Gastrocnemius medialis (tissue), 4 donors: ENCODE measurements at places on chromosomes 1 and 21. TPM values are rescaled to one million over a fixed set of nuclear protein-coding genes. Genes with fewer than 3 reads are reported as not detected.

The SAMD13 gene
- total RNA-seq = 10.8 TPM

The PDZK1IP1 gene
- total RNA-seq = 1.8 TPM

The TRIM17 gene
- not detected for total RNA-seq

The TNFAIP8L2 gene
- not detected for total RNA-seq

The FCN3 gene
- 35.7 TPM for total RNA-seq

The NCF2 gene
- total RNA-seq = 5.0 TPM

DNA sequence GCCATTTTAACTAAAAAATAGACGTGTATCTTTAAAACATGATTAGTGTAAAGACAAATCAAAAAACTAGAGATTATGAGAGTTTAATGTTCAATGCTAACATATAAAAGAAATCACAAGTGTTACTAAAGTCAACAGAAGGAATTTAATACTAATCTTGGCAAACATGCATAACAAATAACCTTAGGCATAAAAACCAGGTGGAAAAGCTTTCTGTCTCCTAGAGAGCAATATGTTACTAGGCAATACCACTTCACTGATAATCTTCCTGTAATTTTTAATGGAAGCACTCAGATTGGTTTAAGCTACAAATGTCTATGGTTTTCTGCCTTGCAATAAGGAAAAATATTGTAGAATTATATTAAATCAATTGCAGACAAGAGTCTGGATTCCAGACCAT, 121.9 kb downstream of the NME7 start:
- DNase-seq = no peak

DNA sequence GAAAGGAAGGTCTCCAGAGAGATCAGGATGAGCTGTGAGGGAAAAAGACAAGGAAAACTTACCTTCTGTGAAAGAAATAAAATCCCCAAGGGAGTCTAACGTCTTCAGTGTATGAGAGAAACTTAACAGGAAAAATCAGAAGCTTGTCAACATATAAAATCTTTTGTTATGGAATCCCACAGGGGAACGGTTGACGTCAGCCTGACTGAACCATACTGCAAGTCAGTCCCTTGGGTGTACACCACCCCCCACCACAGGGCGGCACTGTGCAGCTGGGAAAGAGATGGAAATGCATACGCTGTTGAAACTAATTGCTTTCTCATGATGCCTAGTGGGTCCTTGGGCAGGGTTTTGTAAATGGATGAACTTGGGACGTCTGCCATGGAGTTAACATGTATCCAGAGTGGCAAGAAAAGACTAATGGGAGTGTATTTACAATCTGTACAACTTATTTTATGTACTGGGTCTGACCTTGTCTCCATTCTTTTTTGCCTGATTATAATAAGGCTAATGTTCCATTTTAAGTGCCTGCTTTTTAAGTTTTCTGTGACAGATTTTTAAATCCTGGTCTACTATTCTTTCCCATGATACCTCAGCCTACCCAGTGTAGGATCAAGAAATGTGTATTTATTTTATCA, 22.7 kb downstream of the UTP25 start:
- peak; percentile 19 for DNase-seq

DNA sequence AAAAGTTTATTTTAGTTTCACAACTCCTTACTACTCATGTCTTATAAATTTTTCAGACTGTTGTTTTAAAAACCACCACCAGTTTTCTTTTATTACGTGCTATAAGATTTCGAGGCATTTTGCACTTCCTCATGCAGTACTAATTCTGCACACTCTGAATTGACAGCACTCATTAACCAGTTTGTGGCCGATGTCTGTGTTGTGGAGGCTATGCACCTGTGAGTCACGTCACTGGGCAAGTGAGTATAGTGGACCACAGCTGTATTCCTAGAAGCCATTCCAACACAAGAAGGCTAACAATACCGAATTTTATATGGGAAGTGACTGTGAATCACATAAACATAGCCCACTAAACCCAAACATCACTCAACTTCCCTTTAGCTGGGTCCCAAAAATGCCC, 21.0 kb upstream of the SPATA6 start:
- DNase-seq = no peak

- no peak for DNase-seq
Measured at GRCh38 chr1:59595774-59596173, 219.0 kb upstream of the HOOK1 start.

DNA sequence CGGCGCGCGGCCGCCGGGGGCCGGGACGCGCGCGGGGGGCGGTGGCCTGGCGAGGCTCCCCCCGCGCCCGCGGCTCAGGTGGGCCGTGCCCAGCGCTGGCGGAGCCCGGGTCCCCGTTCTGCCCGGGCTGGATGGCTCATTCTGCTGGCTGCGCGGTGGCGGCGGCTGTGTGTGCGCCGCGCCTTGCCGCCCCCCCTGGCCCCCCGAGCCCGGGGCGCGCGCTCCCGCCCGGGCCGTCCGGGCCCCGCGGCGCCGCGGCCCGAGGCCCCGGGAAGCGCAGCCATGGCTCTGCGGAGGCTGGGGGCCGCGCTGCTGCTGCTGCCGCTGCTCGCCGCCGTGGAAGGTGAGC, at the start of gene EPHB2:
EPHB2 (plus strand) TSS at position 139 of the 349 bp plus-strand sequence; CDS start at position 283, 144 bp downstream.
- no peak for DNase-seq

GRCh38 chr1:182549346-182549745, 39.7 kb downstream of the RNASEL start:
- DNase-seq = no peak

DNA sequence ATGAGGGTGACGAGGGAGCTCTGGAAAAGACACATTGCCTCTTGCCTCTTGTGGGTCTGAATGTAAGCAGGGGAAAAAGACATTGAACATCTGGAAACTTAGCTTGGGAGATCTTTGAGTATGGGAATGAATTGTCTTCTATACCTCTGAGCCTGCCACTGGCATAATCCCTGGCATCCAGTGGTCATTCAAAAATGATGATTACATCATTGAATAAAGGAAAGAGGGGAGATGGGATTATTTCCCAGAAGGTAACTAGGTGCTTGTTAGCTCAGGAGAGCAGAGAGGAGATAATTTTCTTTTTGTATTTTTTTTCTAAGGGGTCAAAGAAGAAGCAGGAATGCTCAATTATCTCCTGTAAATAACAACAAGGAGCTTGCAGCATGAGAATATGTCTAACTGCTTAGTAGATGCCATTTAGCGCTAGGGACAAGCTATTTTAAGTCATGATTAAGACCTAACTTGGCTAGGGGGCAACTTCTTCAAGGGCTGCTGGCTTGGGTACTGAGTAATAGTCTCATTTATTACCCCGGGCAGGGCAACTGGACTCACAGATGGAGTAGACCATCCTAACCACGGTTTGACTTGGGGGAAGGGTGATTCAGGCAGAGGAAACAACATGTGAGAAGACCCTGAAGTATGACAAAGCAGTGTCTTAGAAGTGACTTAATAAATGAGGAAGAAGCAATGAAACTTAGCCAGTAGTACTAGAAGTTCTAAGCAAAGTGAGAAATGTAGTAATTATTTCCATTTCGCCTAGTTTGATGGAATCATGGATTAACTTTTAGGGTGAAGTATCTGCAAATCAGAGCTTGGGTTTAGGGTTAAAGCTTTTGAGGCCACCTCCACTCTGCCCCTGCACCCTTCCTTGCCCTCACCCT, 11.0 kb upstream of the XCL2 start:
- DNase-seq = no peak

GRCh38 chr1:199083680-199084079, 444.8 kb downstream of the PTPRC start:
- no peak for DNase-seq

GRCh38 chr1:156625436-156626078, 6.3 kb downstream of the HAPLN2 start:
- peak; percentile 25 for DNase-seq

DNA sequence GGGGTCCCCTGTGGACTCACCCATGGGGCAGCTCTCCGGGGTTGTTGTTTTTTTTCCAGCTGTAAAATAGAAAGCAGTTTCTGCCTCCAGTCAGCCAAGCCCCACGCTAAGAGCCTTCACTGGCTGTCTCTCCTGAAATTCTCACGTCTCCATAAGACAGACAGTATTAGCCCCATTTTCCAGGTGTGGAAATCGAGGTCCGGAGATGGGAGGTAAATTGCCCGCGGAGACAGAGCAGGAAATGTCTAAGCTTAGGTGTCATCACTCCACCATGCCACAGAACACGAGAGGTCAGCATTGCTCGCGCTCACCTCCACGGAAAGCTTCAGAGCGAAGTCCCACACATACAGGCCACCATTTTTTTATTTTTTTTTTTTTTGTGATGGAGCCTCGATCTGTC, 44.6 kb downstream of the TNFRSF8 start:
- no peak for DNase-seq

DNA sequence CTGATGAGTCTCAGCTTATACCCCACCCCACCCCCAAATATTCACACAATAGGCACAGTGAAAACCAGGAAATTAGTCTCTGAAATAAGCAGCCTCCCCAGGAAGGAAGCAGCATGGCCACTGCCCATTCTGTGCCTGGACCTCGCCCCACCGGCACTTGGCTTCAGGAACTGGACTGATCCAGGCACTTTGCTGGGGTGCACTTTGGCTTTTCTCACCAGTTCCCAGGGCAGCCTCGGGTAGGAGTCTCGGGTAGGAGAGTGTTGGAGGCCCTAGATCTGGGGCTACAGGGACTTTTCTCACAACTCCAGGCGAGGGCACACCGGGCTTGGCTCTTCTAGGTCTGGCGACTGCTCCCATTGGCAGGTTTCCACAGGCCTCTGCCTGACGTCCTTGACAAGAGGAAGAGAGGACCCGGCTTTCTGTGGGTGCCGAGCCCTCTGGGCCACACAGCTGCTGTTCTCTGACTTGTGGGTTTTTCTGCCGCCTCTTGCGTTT, 18.7 kb downstream of the ADARB1 start:
- peak; percentile 67 for DNase-seq

DNA sequence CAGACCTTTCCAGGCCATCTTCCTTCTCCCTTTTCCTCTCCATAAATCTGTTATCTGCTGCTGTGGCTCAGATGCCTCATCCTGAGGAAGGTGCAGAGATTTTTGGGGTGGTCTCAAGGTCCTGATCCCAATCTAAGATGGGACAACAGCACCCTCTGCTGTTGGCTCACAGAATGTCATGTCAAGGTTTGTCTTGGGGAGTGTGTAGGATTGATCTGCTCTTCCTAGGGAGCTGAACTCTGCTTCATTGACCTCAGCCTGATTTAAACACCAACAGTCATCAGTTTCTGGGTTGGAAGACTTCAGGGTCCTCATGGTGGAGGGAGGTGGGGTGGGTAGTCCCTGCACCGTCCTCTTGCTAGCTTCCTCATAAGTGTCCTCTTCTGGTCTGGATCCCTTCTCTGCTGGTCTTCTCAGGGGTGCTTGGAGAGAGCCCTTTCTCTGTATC, 62.8 kb upstream of the LAX1 start:
- peak; percentile 23 for DNase-seq

GRCh38 chr1:96363826-96364225, 357.8 kb upstream of the PTBP2 start:
- no peak for DNase-seq

DNA sequence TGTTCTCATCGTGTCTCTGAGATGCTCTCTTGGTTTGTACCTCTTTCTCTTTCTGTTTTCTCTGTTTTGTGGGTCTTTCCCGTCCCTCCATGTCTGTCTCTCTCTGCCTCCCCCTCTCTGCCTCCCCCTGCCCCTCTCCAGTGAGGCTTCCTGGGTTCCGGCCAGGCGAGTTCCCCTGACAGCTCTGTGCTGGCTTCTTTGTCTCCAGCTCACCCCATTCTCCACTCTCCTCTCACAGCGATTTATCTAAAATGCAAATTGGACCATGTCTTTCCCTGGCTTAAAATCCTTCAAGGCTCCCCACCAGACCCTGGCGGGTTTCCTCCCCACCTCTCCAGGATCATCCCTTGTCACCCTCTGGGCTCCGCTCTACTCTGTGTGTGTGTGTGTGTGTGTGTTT, 202.4 kb upstream of the POU3F1 start:
- no peak for DNase-seq

DNA sequence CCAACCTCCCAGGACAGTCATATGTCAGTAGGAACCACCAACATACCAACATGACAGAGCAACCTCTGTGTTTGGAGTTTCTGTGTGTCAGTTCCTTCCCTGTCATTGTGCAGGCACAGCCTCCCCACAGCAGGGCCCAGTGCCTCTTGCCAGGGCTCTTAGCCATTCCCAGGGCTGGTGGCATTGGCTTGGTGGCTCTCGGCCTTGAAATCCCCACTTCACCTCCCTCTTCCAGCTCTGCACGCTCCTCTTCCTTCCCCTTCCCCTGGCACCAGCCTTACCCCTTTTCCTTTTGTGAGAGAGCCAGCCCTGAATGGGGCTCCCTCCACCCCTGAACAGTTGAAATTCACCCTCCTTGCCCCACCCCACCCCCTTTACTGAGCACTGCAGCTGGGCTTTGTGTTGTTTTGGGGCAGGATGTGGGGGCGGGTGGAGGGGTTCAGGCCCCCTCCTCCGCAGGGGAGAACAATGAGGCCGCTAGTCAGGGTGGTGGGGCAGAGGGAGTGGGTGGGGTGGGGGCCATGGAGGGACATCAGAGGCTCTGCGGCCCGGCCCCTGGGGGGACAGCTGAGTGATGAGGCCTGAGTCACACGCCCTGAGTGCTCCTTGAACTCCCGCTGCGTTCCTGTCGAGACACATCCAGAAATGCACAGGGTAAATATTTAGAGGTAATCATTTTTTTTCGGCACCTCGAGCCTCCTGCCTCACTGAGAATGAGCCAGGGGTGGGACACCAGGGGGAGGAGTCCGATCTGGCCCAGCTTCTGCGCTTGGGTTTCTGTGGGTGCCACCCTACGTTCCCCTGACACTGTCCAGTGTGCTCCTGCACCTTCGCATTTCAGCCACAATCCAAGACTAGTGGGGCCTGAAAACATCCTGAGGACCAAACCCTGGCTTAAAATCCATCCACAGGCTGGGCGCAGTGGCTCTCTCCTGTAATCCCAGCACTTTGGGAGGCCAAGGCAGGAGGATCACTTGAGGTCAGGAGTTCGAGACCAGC, 28.6 kb downstream of the LGR6 start:
- DNase-seq = no peak

DNA sequence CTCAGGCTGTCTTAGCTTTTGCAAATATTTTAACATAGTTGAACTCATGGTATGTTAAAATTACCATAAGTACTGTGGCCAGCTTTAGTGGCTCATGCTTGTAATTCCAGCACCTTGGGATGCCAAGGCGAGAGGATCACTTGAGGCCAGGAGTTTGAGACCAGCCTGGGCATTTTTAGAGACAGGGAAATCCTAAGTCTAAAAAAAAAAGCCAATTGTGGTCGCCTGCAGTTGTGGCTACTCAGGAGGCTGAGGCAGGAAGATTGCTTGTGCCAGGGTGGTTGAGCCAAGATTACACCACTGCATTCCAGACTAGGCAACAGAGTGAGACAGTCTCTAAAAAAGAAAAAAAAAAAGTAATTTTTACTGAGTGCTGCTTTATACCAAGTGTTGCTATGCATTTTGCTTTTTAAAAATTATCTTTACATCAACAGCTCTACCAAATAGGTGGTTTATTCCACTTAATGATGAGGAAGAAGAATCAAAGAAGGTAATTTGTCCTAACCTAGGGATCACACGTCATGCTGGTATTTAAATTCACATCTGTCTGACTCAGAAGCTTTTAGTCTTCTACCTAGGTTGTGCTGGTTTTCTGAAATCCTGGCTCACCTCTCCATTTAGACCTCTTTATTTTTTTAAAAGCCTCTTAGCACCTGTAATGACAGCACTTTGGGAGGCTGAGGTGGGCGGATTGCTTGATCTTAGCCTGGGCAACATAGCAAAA, 16.8 kb downstream of the PPP1R12B start:
- no peak for DNase-seq
